ENCODE measurements at places on chromosomes 12 and 14.
A peak's percentile ranks its signal among the peaks of the same experiment; 100 is the strongest.

- no peak for DNase-seq
Measured at GRCh38 chr14:76419399-76419798, 43.5 kb downstream of the ESRRB start.

- no peak for DNase-seq
Measured at GRCh38 chr12:10067942-10068341, 30.8 kb downstream of the CLEC1A start.

DNA sequence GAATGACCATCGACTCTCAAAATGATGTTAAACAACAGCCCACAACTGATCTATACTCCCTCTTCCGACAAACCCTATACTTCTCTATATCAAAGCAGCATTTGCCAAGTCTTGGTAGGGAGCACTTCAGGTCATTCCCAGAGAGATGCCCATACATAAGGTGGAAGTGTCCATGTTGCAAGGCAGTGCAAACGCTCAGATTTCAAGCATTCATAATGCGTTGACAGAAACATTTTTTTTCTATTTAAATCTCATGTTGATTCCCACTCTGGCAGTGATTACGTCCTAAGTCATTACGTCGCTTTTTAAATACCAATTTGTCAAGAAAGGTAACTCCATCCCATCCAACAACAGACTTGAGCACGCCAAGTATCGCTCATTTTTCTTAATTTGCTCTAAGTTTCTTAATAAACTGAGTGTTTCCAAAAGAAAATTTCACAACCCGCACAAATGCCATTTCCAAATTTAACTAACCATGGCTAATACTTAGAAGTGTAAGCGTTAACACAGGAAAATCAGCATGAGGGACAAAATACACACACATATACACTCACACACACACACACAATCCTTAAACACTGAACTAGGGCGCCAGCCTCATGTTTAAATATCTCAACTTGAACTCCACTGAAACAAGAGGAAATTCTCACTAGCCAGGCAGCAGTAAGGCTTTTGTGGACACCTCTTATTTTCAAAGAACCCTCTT, 1.1 kb downstream of the GXYLT1 start:
- no peak for DNase-seq

DNA sequence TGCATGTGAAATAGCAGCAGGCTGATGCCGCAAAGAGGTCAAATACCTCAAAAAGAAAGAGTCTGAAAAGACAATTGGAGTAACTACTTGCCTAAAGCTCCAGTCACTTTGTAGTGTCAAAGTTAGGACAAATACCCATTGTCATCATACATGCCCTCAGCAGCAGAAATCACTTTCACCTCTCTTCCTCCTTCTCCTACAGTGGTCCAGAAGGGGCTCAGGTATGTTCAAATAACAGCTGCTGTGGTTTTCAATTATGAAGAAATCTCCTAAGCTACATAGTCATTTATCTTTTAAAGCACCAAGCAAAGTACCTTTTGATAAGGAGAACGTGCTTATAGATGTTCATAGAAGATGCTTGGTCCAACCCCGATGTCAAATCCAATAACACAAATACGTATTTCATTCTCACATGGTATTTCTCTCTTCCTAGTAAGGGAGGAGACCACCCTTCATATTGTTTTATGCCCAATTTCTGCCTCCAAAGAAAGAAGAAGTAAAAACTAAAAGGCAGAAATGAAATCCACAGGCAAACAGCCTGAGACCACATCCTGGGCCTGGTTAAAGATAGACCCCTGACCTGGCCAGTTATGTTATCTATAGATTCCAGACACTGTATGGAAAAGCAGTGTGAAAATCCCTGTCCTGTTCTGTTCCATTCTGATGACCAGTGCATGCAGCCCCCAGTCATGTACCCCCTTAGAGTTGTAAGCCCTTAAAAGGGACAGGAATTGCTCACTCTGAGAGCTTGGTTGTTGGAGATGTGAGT, 23.7 kb downstream of the GYS2 start:
- no peak for DNase-seq

GRCh38 chr12:122789637-122790036, 15.3 kb downstream of the CCDC62 start:
- DNase-seq = no peak

GRCh38 chr12:50082644-50083043, 2.5 kb upstream of the SMARCD1 start:
- DNase-seq = no peak

DNA sequence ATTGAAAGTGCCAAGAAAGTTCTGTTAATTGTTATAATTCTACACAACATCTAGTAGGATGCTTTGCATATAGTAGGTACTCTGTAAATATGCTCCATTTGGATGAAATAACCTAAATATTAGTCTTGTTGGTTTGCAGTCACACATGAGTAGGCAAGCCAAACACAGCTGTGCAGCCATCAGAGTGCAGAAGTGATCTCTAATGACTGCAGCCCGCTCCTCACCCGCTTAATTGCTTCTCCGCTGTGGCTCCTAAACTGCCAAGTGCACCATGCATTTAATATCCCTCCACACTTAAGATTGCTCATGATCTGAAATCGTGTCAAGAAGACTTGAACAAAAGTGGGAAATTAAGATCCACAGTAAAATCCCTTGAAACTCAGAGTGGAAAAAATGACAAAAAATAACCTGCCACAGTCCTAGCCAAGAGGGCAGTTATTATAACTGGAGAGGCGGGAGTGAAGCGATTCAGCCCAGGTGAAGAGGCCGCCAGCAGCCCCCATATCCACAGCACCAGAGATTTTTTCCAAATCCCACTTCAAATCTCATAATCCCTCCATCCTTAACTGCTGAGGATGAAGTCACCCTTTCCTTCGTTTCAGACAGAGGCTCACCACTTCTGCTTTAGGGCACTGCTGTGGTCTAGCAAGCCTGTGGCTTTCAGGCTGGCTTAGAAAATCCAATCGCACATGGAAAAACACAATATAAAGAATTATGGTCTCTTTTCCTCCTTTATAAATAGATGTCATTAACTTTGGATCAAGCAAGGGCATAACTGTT, 69.5 kb downstream of the TMEM30B start:
- DNase-seq = no peak

DNA sequence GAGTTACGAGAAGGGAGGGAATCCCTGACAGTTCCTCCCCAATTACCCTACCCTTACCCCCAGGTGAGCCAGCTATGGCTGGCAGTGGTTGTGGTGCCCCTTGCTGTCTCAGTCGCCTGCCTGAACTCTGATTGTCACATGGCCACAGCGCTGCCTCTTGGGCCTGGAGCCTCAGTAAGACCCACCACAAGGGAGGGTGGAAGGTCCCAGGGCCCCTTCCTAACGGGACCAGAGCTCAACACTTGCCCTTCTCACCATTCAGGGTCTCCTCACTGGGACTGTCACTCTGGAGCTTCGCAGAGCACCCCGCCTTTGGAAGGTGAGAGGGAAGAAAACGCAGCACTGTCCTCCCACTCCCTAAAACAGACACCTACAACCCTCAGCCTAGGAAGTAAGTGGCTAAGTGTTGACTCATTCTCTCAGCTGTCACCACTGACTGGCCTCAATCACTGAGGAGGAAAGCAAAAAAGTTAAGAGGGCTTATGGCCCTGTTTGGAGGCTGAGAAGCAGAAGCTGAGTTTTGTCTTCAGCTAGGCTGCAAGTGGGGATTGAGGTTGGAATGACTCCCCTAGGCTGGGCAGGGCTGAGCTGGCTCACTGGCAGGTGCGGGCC, 1.0 kb downstream of the TMEM253 start:
- no peak for DNase-seq

- DNase-seq = no peak
Measured at GRCh38 chr12:97575403-97576193, 113.0 kb downstream of the RMST start.

DNA sequence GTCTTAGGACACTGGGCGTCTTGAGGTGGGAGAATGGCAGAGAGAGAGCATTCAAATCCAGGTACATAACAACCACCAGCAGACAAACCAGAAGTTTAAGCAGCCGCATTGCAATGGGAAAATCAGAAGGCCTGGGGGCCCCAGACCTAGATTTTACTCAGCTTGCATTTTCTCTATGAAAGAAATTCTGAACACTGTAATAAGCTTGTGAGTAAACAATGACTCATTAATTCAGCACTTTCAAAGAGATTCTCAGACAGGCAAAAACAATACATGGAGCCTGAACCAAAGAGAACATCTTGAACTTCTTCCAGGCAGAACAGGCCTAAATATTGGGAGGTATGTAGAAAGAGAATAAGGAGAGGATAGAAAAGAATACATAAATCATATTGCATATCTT, 69.8 kb upstream of the IFNG-AS1 start:
- DNase-seq = no peak

DNA sequence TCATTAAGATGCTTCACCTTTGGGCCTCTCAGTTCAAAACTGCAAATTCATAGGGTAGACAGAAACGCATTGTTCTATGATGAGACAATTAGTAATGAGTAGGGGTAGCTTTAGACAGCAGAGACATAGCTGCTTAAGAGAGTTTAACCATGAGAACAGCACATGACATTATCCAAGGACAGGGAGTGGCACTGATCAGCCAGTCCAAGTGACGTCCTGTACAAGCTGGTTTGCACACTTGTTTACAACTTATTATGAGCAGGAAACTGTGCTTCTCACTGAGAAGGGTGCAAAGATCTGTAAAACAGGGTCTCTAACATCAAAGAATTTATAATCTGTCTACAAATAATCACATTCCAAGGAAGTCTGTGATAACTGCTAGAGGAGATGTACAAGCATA, 11.2 kb upstream of the SRSF5 start:
- no peak for DNase-seq

DNA sequence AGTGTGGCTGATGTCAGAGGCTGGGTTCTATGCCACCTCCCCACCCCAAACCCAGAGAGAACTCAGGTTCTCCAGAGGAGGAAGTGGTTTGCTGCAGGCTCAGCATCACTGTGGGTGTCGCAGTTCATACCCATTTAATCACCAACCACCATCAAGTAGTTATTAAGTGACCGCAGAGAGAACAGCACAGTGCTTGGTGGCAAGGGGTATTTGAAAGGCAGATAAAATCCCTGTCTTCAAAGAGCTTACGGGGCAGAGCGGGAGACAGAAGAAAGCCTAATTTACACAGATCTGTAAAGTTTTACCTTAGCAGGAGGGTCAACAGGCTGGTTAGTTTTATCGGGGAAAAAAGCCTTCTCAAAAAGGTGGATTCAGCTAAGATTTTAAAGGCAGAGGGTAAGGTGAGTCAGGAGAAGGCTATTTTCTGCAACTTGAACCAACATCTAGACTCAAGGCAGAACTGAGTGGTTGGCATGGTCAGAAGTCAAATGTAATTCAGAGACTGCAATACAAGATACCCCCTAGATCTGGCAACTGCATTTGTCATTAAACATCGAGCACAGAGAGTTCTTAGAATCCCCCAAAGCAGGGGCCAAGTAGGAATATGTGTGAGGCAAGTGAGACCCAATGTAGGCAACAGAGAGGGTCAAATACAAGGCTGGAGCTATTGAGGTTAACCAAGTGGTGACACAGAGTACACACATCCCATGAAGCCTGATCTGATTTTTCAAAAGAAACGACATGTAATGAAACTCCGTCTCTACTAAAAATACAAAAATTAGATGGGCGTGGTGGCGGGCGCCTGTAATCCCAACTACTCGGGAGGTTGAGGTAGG, 13.2 kb downstream of the PXN start:
- peak; percentile 75 for DNase-seq

DNA sequence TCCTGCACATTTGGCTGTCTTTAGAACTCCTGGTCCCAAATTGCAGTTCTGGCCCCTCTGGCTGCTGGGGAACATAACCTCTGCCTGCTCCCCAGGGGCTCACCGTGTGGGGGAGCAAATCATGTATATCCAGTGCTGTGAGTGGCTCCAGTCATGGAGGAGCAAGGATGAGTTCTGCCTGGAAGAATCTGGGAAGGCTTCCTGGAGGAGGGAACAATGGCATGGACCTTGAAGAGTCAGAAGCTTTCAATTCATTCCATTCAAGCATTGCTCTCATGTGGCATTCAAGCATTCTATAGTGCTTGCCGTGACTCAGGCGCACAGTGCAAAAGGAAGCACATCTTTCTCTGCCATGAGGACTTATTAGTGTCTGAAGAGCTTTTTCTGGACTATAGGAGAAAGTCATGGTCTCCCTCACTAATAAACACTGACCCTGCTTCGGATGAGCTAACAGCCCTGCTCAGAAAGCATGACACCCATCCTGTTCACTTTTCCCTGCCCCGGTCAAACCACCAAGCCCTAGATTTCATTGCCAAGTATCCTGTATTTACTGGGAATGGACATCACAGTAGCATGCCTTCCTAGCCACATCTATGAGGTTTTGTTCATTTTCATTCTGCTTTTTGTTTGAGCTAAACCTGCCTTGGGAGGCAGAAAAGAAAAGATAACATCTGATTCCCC, 3.5 kb downstream of the IFI27 start:
- DNase-seq = no peak

DNA sequence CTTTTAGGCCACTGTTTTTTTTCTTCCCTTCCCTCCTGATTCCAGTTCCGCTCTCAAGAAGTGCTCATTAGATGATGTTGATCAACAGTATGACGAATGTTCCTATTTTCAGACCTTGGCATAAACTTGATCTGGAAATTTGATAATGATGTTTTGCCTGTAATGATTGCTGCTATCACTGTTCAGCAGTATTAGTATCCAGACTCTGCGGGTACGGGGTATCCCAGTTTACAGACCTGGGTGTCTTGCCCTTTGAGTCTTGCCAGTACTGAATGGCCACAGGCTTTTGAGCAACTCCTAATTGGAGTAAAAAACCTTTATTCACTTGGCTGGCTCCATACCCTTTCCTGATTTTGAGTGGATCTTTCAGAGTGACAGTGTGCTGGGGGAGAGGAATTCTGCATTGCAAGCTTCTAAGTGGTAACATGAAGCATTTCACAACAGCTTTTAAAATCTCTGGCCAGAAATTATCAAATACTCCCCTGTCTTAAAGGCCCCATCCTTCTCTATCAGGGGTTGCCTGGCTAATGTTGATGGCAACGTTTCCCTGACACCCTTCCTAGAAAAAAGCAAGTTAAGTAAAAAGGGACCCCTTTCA, 5.9 kb upstream of the ASB8 start:
- DNase-seq = no peak
